ENCODE measurements at places on chromosomes 11 and 22.

- no peak for DNase-seq
These were observed 13.5 kb downstream of the CCDC81 start for GRCh38 chr11:86388198-86388597.

DNA sequence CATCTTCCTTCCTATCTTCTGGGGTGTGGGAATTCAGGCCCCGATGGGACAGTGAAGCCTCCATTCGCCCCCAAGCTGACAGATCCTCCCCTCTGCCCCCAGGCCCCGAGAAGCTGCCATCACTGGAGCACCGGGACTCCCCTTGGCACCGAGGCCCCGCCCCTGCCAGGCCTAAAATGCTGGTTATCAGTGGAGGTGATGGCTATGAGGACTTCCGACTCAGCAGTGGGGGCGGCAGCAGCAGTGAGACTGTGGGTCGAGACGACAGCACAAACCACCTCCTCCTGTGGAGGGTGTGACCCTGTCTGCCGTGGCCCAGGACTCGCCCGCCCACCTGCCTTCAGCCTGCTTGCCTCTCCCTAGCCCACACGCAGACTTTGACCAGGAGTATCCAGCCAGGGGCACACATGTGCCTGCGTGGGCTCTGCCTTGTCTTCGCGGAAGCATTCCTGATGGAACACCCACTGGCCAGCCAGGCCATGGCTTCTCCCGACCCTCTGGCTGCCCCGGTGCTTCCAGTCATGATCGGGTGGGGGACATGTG lies 8.6 kb upstream of the RELT start:
- peak; percentile 49 for DNase-seq

DNA sequence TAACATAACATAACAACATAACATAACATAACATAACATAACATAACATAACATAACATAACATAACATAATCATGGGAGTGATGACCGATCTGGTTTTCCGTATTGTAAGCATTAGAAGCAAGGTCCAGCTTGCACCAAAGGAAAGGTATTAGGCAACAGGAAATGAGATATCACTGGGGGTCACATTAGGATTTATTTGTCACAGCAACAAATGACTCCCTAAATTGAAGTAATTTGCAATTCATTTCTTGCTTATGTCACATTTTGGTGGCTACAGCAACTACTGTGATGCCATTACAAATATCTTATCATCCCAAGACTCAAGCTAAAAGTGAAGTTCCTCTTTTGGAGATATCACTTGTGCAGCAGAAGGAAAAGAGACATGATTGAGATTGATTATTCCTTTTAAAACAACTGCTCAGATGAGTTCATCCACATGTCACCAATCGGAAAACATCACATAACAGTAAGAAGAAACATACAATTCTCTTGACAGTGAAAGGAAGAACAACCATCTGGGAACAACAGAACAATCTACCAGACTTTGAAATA lies 1331.1 kb upstream of the RAG2 start:
- DNase-seq = no peak

- DNase-seq = no peak
These were observed 35.9 kb upstream of the HORMAD2 start for GRCh38 chr22:30044369-30044768.

GRCh38 chr11:47917599-47918369 lies 62.6 kb upstream of the PTPRJ start:
- DNase-seq = no peak

DNA sequence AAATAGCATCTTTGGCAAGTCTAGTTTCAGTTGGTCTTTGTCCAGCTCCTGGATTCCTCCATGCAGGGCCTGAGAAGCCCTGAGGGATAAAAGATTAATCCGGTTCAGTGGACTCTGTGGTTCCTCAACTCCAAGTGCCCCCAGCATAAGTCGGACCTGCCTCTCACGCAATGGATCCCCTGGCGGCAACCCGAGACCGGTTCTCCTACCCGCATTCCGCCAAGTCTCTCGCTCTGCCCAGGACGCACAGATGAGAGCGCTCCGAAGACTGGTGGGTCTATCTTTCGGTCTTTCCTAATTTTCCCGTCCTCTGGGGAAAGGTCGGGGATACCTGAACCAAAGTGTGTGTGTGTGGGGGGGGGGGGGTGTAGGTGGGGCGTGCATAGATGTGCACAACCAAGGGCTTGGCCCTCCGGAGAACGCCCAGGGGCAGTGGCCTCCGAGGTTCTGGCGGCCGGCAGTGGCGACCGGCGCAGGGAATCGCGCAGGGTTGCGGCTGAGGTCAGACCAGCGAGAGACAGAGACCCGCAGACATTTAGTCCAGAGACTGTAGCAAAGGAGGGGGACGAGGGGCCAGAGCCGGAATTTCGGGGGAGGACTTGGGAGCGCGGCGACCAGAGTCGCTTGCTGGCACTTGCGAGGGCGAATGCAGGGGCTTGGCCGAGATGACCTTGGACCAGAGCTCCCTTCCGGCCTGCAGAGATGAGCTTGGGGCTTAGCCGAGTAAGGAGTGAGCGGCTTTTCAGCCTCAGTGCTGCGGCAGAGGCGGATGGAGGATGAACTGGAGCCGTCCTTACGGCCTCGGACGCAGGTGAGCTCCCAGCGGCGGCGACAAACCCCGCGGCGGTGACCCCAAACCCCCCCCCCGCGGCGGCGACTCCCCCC lies 712 bp upstream of the SLC2A11 start:
- peak; percentile 34 for DNase-seq

Measured in stimulated activated naive CD8-positive, alpha-beta T cell treated with anti-CD3 and anti-CD28 coated beads, Interleukin-15, Interleukin-2, amounts not matched to agents 100 U/mL and 50 U/mL, for 24 hours (primary cell).